ENCODE measurements at places on chromosomes 4 and X.

GRCh38 chr4:183144787-183145186 is 45.7 kb downstream of the WWC2 start:
- DNase-seq: no peak

- DNase-seq: no peak
Measured at GRCh38 chr4:168336837-168337549, 18.4 kb upstream of the DDX60 start.

DNA sequence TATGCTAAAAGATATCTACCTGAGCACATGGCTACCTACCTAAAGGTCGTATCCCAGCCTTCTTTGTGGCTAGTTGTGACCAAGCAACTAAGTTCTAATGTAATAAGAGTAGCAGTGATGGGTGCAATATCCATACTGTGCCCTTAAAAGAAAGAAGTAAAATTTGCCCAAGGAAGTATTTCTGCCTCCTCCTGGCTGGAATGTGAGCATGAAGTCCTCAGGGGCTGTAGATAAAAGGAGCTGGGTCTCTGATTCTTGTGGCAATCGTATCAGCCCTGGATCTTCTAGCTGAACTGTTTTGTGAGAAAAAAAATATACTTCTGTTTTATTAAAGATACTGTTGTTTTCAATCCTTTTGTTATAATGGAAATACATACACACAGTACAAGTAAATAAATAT is 217.4 kb downstream of the GPAT3 start:
- DNase-seq: no peak

DNA sequence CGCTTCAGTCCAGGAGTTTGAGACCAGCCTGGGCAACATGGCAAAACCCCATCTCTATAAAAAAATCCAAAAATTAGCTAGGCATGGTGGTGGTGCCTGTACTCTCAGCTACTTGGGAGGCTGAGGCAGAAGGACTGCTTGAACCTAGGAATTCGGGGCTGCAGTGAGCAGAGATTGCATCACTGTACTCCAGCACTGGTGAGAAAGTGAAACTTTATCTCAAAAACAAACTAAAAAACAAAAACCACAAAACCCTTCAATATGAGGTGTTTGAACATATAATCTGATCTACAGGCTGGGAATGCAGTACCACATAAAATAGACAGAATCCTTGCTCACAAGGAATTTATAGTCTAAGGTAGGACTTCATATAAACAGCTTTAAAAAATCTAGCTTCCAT is 103.9 kb downstream of the PDS5A start:
- DNase-seq: no peak

- DNase-seq: no peak
Measured at GRCh38 chr4:6538575-6538974, 36.4 kb upstream of the MAN2B2 start.

DNA sequence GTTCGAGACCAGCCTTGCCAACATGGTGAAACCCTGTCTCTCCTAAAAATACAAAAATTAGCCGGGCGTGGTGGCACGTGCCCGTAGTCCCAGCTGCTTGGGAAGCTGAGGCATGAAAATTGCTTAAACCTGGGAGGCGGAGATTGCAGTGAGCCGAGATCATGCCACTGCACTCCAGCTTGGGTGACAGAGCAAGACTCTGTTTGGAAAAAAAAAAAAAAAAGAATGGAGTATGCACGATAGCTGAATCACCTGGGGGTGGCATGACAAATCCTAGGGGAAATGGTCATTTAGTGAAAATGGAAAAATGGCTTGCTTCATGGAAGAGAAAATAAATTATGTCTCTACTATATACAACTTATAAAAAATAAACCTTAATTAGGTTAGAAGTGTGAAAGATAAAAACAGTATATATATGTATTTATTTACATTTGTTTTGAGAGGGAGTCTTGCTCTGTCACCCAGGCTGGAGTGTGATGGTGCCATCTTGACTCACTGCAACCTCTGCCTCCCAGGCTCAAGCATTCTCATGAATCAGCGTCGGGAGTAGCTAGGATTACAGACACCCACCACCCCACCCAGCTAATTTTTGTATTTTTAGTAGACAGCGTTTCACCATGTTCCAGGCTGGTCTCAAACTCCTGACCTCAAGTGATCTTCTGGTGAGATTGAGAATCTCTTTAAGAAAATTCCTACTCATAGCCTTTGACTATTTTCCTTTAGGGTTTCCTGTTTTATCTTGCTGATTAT is 19.3 kb upstream of the ING2 start:
- no peak for DNase-seq

GRCh38 chr4:7526491-7526890 is 91.8 kb upstream of the PSAPL1 start:
- no peak for DNase-seq
